ENCODE measurements at places on chromosomes 2 and 18.

DNA sequence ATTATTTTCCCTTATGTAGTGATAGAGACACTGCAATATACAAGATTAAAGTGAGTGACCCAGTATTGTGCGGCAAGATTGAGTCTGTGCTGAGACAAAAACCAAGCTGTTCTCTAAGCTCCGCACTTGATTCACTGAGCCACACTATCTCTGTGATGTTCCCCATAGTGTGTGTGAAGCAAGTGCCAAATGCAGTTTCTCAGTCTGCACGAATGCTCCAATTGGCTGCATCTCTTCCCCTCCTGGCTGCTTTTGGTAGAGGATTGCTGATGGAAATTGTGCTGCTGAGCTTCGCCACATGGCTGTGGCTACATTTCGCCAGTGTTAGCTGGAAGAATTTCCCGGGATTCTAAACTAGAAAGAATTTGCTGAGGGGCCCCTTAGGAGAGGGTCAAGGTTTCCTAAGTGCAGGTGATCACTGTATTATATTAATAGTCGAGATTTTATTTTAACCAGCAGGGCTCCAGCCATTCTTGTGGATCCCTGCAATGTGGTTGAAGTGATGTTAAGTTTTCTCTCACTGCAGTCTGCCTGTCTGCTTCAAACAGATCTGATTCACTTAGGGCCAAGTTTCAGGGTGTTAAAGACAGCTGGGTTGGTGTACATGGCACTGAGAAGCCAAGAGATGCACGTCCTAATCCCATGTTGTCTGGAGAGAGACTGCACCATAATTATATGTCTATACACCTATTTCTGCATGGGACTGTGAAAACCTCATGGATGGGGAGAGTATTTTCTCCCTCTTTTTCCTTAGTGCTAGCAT, 317.2 kb downstream of the DCC start:
- no peak for DNase-seq

DNA sequence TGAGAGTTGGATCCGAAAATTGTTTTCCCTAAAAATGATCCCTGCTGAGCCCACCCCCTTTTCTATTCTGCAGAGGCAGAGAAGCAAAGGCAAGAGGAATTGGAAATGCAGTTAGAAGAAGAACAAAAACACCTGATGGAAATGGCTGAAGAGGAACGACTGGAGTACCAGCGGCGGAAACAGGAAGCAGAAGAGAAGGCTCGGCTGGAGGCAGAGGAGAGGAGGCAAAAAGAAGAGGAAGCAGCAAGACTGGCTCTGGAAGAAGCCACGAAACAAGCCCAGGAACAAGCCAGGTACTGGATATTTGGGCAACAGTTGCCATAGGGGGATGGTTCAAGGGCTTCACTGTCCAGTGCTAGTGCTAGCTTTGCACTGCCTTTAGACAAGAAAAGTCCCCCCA, 41.7 kb downstream of the SUMO1 start:
- DNase-seq, result no peak

- no peak for DNase-seq
These were observed 352.4 kb downstream of the EIPR1 start for GRCh38 chr2:3025261-3025660.

- no peak for DNase-seq
These were observed 240.5 kb upstream of the SALL3 start for GRCh38 chr18:78739115-78739514.

- no peak for DNase-seq
These were observed 80.0 kb downstream of the TWIST2 start for GRCh38 chr2:238927746-238928519.

DNA sequence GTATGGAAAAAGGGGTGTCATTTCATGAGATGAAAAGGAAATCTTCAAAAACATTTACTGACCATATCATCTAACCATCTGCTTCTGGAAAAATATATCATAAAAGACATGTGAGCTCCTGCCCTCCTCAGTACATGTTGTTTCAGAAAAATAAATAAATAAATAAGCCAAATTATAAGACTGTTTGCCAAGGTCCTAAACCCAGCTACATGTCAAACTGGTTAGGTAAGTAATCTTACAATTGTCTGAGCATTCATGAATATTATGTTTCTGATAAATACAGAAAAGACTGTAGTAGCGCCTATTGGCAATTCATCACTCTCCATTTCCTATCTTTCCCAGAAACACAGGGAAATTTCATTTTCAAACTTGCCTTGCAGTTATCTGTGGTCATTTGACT, 138.9 kb upstream of the SETBP1 start:
- no peak for DNase-seq

DNA sequence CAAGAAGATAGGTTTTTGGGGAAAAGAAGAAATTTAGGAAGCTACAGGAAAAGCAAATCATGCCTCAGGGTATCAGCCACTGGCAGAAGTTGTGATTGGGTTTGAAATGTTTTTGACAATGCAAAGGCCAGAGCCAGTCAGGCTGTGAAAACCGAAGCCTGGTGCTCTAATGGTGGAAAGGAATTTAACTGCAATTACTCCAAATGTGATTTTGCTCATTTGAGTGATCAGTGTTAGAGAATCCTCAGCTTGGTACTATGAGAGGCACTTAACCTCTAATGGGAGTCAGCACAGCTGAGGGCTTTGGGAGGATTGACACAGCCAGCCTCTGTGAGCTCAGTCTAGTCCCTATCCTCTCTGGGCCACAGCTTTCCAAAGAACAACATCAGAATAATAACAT, 176.5 kb downstream of the LRRTM1 start:
- no peak for DNase-seq

DNA sequence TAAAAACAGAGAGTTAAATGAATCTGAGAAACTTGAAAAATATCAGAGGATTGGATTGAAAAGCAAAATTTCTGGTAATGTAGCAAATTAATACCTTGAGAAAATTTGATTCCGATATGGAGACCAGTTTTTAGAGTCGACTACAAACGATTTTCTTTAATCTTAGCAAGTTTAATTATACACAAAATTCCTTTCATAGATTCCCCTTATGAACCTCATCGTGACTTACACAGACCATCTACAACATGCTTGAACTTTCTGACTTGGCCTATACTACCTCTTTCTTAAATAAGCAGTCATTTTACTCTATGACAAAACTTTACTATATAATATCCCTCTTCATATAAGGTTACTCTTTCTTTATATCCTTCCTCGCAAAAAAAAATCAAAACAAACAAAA, 769.6 kb upstream of the CRIM1 start:
- DNase-seq, result no peak

DNA sequence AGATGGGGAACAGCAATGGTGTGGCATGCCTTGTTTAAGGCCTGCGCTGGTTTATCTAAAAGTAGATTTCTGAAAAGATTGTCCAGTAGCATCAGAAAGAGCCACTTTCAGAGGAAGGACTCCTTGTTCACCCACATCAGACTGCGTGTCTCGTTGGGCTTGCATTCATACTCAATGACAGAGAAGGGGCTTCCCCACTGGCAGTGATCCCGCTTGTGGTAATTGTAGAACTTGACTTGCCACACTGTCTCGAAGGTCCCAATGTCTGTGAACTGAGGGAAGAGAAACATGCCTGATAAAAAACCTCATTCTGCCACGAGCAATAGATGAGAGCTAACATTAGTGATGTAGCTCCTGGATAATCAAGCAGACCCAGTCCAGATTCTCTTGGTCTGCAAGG, 26.0 kb downstream of the CNRIP1 start:
- DNase-seq, result no peak

DNA sequence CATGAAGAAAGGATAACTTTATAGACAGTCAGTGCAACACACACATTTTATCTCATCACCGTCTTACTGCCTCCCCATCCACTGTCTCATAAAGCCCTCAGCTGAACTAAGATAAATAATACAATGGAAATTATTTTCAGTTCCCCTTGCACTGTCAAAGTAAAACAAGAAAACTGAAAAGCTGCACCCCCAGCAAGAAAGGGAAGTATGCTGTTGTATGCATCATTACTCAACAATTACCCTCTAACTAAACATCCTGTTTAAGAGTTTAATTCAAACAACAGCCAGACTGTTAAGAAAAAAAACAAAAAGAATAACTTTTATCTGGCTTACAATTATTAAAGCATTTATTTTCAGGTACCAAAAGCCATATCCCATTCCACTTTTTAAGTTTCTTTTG, 25.0 kb downstream of the MPPE1 start:
- DNase-seq, result no peak

- DNase-seq, result no peak
These were observed 483.0 kb downstream of the CCDC85A start for GRCh38 chr2:56666777-56667176.

DNA sequence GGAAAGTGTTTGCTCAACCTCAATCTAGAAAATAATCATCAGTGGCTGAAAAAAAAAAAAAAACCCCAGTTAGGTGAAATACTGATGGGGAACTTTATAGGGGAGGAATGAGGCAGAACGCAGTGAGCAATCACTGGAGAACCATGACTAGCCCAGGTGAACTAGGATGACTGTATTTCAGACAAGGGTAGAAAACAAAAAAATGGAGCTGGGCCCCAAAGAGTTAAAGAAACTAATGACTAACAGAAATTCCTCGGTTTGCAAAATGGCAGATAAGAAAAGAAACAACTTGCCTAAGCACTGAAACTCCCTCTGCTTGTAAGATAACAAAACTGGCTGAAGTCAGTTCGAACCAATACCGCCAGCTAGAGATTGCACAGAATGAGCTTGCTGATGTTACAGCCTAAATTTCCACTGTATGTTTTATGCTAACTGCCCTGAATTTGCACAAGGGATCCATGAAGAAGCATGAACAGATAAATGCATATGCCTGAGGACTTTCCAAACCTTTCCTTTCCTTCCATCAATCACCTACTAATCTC, 245.9 kb downstream of the METTL4 start:
- peak; percentile 41 for DNase-seq

DNA sequence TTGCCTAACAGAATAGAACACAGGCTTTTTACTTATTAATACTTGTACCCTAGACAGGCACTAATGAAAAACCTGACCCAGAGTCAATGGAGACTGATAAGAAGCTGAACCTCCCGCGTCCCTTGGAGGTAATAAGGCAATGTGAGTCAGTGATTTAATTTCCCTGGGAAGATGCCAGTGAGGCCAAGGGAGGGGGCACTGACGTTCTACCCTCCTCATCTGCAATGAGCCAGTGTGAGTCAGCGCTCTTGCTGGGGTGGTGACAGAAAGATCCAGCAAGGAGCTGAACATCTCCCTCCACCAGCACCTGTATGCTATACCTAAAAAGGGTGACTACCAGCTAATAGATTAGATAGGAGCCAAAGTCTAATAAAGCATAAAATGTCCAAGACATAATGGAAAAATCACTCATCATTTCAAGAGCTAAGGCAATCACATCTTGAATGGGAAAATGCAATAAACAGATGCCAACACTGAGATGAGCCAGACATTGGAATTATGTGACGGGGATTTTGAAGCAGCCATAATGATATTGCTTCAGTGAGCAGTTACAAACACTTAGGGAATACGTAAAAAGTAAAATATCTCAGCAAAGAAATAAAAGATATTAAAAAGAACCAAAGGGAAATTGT, 116.9 kb downstream of the TPGS2 start:
- peak; percentile 70 for DNase-seq

GRCh38 chr2:196459539-196459938, 180.0 kb upstream of the CCDC150 start:
- DNase-seq, result peak; percentile 51

DNA sequence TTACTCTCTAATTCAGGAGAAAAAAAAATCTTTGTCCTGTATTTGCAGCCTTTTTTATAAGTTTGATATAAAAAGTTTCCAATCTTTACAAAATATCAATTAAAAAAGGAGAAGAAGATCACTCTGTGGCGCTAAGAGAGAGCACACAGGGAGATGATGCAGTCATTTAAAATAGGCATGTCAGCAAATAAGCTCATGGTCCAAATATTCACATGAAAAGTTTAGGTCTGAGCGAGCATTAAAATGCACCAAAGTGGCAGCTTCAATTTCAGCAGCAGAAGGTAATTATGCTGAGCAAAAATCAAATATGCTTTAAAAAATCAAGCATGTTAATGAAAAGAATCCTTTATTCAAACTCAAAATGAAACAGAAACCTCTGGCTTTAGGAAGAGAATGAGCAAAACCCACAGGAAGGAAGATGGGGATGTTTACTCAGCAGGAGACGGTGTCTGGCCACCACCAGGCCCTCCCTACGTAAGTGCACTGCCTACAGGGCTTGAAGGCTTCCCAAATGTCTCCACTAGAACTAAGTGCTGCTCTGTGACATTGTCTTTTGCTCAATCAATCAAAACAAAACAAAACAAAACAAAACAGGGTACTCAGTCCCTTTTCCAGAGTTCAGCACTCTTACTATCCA, 120.4 kb downstream of the L3MBTL4 start:
- DNase-seq, result no peak

All from non-pigmented ciliary epithelial cell (primary cell).